ENCODE measurements at places on chromosomes 5 and 9.

- DNase-seq: peak; percentile 31
Observed at GRCh38 chr5:80644900-80645299, 9.6 kb upstream of the MSH3 start.

DNA sequence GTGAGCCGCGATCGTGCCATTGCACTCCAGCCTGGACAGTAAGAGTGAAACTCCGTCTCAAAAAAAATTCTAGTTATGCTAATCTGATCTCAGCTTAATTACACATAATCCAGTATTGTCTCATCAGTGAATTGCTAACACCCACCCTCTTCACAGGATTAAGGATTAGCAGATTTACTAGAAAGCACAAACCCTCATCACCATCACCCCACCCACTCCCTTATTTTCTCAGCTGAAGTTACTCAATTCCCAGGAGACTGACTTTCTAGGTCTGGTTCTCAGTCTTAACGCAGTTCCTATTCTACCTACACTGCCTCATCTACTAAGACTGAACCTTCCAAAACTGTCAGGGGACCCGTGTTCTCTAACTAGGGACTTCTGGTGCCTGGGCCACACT, 9.0 kb downstream of the TOR1B start:
- DNase-seq: no peak

GRCh38 chr9:91995000-91995655, 45.1 kb upstream of the ROR2 start:
- DNase-seq: peak; percentile 58

GRCh38 chr9:36140086-36141084, 3.9 kb downstream of the GLIPR2 start:
- DNase-seq: no peak

DNA sequence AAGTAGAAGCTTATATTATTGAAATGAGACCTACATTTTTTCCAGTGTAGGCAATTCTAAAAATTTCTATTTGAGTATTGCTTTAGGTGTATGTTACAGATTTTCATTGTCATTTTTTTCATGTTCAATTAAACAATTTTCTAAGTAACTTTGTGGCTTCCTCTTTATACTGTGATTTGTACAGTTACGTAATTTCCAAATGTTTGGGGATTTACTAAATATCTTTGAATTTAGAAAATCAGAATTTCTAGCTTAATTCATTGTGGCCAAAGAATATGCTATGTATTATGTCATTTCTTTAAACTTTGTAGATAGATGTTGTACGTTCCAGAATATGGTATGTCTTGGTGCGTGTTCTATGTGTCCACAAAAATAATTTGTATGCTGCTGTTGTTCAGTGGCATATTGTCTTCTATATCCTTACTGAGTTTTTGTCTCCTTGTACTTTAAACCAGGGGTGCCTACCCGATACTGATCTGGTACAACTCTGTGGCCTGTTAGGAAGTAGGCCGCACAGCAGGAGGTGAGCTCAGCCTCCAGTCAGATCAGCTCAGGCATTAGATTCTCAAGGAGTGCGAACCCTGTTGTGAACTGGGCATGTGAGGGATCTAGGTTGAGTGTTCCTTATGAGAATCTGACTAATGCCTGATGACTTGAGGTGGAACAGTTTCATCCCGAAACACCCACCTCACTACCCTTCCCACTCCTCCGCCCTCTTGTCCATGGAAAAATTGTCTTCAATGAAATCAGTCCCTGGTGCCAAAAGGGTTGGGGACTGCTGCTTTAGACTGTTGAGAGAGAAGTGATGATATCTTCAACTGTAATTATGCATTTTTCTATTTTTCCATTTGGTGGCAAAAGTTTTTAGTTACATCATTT, 63.5 kb downstream of the UBE2R2 start:
- peak; percentile 63 for DNase-seq

- no peak for DNase-seq
Observed at GRCh38 chr9:133098104-133098754, 22.8 kb downstream of the RALGDS start.

DNA sequence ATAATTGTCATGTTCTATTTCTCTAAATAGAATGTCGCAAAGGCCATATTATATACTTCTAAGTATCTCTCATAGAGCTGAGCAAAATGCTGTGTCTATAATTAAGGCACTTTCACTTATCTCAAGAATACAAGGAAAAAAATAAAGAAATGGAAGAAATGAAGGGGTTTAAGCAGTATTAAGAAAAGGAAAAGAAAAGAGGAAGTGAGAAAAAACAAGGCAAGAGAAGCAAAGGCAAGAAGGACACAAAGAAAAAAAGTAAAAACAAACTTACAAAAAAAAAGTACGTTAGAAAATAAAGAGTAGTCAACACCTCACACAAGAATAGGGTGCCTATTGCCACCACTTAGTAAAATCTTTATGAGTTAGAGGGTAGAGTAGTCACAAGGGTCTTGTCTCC, 506.2 kb downstream of the GABRG2 start:
- DNase-seq: no peak

- DNase-seq: peak; percentile 56
Observed at GRCh38 chr5:168165221-168165914, 126.1 kb upstream of the WWC1 start.

GRCh38 chr9:10237584-10237983, 375.2 kb downstream of the PTPRD start:
- no peak for DNase-seq

DNA sequence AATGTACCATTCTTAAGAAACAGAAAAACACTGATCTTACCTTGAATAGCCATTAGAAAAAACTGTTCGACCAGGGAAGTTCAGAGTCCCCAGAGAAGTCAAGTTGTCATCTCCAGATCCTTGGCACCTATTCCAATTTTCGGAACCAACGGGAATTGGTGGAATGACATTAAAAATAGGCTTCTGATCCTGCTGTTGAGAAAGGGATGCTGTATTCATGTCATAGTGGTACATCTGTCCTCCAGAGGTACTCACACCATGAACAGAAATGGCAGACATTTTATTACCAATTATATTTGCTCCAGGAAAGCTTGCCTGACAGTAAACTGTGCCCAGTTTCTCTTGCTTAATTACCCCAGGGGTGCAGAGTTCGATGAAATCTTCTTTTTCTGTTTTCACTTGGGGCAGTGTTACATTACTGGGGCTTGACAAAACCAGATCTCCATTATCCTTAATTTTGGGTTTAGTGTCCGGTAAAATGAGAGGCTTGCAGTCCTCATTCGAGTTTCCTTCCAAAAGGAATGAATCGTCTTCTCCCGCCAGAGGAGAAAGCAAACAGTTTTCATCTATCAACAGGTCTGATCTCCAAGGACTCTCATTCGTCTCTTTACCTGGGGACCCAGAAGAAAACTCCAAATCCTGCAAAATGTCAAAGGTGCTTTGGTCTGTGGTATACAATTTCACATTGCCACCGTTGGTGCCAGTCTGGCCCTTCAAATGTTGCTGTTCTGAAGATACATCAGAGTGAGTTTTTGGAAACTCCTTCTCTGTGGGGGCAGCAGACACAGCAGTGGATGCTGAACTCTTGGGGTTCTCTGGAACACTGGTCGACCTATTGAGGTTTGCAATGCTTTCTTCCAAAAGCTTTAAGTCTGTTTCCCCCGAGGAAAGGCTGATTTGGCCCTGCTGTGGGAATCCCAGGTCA, 3.6 kb downstream of the NR3C1 start:
- DNase-seq: no peak

GRCh38 chr5:574906-575305, 37.2 kb upstream of the CEP72 start:
- DNase-seq: no peak

DNA sequence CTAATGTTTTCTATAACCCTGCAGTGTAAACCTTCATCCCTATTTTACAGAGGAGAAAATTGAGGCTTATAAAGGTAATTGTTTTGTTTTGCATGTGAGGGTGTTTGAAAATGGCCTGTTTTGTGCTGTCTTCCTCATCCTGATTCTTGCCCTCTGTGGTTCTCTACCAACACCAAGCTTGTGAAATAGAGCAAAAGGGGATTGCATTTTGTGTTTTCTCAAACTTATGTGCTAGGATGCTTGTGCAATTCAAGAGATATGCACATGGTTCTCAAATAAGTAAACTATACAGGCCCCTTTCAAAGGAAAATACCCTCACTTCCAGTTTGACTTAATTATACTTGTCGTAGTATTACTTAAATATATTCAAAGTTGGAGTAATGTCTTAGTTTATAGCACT, 17.2 kb downstream of the PAM start:
- DNase-seq: no peak

DNA sequence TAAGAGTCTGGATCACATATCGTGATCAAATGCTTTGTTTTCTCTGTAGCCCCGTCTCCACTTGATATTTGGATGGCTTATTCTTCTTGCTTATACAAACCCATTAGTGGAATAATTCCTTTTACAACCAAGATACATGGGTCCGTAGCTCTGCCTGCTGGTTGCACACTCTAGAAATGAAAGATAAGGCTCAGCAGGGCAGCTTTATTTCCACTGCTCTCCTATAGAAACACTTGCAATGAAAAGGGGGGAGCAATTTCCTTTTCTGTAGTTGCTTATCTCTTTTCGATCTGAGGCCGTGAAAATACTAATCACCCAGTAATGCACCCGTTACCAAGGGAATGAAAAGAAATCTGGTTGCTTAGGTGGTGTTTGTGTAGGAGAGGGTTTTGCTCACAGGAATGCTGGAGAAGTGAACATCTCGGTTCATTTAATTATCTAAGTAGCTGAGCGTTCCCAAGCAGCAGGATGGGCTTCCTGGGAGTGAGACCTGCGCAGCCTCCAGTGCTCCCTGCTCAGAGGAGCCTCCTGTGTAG, 131.7 kb downstream of the ADAMTS16 start:
- DNase-seq: peak; percentile 82

- DNase-seq: no peak
Observed at GRCh38 chr5:56129288-56129687, 103.8 kb downstream of the ANKRD55 start.

DNA sequence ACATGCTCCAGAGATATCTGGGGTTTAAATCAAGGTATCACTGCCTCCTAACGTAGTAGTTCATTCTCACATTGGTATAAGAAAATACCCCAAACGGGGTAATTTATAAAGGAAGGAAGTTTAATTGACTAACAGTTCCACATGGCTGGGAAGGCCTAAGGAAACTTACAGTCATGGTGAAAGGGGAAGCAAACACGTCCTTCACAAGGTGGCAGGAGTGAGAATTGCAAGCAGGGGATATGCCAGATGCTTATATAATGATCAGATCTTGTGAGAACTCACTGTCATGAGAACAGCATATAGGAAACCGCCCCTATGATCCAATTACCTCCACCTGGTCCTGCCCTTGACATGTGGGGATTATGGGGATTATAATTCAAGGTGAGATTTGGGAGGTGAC, 1280.2 kb upstream of the C9orf72 start:
- DNase-seq: peak; percentile 38

GRCh38 chr9:8494571-8494970, 695.0 kb upstream of the DMAC1 start:
- DNase-seq: peak; percentile 55

DNA sequence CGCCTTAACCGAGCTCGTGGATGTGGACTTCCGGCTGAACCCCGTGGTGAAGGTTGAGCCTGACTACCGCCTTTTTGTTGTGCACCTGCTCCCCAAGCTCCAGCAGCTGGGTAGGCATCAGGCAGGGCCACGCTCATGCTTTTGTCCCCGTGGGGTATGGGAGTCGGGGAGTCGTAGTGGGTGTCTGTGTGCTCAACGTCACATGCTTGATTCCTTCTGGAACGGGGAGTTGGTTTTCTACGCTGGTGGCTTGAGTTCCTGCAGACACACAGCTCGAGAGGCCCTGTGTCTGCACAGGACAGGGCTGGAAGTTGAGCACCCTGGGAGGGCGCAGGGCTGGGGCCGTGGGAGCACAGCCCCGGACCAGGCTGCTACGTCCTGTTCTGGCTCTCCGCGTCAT, 8.0 kb downstream of the CEP72 start:
- no peak for DNase-seq

DNA sequence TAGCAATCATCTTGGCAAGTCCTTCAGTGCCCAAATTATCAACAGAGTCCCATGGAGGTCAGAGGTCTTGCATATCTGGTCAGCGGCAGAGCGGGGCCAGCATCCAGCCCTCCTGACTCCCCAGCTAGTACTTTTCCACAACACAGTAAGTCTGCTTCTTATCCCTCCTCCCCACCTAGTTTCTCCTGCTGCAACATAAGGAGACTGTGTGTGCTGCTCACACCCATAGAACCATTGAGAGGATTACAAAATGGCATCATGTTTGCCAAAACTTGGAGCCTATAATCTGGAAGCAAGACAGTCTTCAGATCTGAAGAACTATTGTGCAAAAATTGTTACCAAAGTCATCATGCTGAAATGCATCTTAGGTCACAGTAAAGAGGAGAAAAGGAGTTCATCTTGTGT, 125.8 kb upstream of the ZNF366 start:
- DNase-seq: no peak

DNA sequence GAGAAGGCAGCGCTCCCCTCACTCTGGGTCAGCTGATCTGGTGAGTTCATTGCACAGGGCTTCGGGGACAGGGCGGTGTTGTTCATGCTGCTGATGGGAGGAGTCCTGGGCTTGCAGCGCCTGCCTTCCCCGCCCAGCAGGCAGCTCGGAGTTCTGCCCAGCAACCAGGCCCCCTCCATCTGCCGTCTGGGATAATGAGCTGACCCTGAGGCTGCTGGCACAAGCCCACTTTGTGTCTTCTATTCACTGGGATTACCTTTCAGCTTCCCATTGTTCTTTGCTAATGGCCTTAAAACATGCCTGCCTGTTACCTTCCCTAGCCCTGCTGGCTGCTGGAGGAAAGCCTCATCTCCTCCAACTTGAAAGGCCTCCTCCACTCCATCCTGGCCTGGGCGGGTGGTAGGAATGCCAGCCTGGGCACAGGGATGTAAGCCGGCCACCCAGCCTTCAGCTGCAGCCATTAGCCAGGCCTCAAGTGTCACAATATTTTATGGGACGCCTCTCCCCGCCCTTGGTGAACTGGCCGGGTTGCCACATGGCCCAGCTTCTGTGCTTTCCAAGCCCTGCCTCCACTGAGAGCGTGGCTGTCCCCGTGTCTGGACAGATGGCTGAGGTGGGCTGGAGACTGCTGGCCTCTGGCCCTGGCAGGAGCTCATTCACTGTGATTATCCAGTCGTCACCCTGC, 70.4 kb downstream of the GADD45G start:
- DNase-seq: peak; percentile 93

DNA sequence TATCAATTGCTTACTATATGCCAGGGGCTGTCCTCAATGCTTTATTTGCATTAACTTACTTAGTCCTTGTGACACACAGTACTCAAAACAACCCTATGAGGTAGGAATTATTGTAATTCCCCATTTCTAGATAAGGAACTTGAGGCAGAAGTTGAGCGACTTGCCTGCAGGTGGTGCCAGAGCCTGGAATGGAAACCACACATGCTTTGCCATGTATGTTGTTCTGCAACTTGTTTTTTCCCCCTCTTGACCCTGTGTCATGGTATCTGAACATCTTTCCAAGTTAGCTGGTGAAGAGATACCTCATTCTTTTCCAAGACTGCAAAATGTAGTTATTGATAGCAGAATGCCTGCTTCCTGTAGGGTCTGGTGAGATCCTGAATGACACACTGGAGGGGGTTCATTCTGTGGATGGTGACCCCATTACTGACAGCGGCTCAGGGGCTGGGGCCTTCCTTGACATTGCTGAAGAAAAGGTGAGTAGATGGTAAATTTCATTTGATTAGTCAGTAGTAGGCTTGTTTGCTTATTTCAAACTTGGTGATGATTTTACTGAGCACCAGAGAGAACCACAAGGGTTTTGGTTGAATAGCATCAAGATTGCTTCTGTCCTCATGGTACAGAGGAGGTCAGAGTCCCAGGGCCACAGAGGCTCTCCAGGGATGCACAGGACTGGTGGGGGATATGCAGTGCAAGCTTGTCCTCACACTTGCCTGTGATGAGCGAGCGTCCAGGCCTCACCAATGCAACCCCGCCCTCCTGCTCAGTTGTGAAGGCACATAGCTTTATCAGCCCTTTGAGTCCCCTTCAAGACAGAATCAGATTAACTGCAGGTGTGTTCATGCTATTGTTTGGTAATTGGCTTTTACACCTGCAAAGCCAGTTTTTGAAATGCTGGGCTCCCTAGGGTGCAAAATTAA, 57.0 kb downstream of the COL15A1 start:
- peak; percentile 81 for DNase-seq

Measured in mesendoderm (in vitro differentiated cells).